Stimulated activated naive CD8-positive, alpha-beta T cell treated with anti-CD3 and anti-CD28 coated beads, Interleukin-15, amount 100 ng/mL, for 72 hours (primary cell): ENCODE measurements at places on chromosomes 5 and 9.

- DNase-seq = no peak
These were observed 32.5 kb upstream of the MIER3 start for GRCh38 chr5:56984445-56984844.

DNA sequence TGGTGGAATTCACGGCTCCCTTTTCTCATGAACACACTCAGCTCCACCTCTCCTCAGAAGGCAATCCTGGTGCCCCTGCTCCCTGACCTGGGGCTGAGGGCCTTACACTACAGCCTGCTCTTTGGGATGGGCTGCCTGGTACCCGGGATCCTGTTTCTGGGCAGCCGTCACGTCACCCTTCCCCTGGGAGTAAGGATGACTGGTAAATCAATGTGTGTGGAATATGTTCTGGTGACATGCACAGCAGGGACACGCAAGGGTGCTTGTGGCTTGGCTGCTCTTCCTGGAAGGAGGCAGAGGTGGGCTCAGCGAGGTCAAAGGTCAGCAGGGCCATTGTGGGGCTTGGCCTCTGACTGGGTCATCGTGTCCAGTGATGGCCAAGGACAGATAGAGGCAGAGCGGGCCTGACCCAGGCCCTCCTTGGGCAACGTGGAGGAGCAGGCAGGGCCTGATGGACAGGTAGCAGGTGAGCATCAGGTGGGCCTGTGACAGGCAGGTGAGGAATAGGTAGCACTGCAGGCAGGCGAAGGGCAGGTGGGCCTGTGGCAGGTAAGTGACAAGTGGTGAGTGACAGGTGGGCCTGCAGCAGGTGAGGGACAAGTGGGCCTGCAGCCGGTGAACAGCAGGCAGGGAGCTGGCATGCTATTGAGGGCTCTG, 399.4 kb upstream of the IRX4 start:
- no peak for DNase-seq

DNA sequence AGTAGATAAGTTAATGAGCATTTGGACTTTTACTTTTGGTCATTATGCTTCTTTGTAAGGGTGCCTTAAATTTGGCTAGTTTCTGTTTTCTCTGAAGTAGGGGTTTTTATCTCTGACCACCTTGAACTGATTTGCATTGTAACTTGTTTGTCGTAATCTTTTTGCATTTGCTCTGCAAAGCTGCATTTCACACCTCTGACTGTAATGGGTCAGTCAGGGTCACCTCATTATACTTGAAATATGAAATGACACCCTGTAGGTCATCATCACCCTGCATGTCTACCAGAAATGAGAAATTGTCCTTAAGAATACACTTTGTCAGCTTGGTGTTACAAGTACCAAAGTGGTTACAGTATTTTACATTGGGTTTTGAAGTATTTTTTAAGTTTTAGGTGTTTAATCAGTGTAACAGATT, 74.0 kb downstream of the KCNN2 start:
- DNase-seq = no peak

GRCh38 chr5:111997711-111998110, 240.7 kb upstream of the NREP start:
- DNase-seq = no peak

DNA sequence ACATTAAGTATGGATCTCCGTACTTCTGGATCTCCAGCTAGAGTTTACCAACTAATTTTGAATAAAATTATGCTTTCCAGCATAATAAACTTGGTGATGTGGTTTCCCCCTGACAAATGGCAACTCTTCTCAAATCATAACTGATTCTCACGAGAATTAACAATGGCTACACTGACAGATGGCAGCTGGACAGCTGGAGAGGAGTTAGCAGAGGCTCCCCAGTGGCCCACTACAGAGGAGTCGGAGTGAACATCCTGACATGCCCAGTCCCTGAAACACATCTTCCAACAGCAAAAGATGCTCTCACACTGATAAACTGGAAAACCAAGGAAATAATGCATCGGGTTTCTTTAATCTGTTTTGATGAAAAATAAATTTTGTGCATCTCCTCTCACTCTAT, 239.6 kb downstream of the MAN2A1 start:
- DNase-seq = no peak

DNA sequence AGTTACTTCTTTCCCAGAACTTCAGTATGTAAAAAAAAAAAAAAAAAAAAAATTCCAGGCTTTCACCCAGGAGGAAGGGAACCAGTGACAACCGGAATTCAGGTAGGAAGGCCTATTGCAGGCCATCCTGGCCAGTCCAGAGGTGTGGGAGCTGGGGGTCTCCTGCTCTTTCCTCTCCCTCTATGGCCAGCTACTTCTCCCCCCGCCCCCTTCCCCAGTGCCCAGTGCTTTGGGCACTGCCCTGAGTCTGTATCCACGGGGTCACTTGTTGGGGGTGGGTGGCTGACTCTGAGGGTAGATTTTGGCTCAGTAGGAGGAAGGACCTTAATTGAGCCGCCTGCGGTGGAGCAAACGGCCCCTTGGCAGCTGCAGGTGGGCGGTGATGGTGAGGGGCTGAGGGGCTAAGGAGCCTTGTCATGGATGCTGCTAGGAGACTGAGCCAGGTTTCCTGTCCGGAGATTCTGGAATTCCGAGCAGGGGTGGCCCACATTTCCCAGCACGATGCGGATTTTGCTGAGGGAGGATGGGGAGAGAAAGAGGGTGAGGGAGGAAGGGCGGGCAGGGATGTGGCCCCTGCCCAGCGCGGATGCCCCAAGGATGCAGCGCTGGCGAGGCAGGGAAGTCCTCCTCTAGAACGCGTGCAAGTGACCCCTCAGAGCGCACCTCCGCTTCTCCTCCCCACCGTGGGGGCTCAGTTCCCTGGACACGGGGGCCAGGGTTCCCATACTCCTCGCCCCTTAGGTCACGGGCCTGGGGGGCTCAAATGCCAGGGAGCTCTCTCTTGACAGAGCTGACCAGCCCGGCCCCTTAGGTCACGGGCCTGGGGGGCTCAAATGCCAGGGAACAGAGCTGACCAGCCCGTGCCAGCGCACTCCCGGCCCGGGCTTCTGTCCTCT, 1.2 kb upstream of the PHF2 start:
- DNase-seq = no peak

DNA sequence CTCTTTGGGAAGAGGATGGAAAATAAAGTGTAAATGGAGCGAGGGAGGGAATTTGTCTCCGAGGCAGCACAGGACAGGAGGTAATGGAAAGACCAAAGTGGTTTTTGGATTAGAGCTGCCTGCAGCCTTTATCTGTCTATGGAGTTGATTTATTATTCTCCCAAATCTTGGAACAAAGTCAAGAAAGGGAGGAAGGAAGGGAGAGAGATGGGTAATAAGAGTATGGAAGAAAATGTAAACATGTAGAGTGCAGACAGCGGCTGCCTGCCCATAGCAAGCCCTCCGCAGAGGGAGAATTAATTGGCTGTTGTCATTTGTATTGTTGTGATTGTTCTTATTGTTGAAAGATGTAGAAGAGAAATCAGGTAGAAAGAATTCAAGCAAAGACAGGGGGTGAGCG, 15.7 kb downstream of the KCNIP1 start:
- DNase-seq = no peak

- DNase-seq = no peak
These were observed 783.8 kb upstream of the EDIL3 start for GRCh38 chr5:85168474-85168873.

- DNase-seq = no peak
These were observed 22.2 kb downstream of the SH3GL2 start for GRCh38 chr9:17600962-17601593.

DNA sequence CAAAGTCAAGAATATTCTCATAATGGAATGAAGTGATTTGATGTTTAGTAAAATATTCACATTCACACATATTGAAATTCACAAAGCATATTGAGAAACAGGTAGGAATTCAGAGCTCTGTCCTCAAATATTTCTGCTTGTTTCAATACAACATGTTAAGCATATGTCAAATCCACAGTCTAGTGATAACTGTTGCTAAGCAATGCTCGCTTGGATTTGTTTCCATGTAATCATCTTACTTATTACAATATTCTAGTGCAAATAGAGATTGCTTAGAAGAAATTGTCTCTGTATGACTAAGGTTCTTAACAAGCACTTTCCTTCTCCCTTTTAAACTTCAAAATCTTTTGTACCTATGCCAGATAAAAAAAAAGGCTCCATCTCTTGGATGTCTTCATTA, 995.7 kb downstream of the CDH18 start:
- no peak for DNase-seq
